ENCODE measurements at places on chromosomes 7 and 10.

- no peak for DNase-seq
Measured at GRCh38 chr10:131570716-131571307, 259.3 kb upstream of the TCERG1L start.

GRCh38 chr7:69786730-69787395, 188.6 kb downstream of the AUTS2 start:
- no peak for DNase-seq

GRCh38 chr7:30403477-30403876, 75.1 kb downstream of the NOD1 start:
- DNase-seq, result no peak

DNA sequence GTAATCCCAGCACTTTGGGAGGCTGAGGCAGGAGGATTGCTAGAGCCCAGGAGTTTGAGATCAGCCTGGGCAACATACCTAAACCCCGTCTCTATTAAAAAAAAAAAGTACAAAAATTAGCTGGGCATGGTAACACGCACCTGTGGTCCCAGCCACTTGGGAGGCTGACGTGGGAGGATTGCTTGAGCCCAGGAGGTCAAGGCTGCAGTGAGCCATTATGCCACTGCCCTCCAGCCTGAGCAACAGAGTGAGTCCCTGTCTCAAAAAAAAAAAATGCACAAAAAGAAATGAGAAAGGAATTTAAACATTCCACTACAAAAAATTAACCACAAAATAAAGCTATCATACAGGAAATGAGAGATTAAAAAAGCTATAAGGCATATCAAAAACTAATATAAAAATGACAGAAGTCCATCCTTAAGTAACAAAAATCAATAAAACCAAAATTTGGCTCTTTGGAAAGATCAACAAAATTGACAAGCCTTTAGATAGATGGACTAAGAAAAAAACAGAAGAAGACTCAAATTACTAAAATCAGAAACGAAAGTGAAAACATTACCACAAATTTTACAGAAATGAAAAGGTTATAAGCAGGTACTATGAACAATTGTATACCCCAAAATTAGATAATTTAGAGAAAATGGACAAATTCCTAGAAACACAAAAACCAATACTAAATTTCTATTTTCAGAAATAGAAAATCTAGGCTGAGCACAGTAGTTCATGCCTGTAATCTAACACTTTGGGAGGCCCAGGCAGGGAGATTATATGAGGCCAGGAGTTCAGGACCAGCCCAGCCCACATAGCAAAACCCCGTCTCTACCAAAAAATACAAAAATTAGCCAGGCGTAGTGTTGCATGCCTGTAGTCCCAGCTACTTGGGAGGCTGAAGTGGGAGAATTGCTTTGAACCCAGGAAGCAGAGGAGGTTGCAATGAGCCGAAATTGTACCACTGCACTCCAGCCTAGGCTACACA, 42.4 kb upstream of the NANOS1 start:
- no peak for DNase-seq

DNA sequence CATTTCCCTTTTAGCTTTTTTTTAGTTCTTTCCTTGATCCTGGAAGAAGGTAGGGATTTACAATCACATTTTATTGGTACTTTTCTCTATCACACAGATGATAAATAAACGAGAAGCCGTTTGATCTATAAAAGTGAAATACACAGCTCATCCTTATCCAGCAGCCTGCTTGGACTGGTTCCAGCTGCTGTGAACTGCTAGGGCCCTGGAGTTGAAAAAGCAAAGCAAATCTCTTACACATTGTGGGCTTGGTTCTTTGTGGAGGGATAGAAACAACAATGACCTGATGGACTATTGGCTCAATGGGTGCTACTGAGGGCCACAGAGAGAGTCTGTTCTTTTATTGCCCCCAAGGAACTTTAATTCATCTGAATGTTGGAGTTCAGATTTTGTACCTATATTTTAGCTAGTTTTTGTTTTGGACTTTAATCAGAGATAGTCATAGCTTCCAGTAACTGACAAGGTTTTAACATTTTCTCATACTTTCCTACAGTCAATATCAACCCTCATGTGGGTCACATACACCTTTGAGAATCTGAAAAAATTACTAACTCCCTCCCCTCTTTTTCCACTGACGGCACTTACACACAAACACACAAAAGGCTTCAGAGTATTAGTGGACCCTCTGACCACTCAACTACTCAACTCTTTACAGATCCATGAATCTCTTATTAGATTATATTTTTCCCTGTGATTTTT, 91.6 kb upstream of the CCDC6 start:
- DNase-seq, result no peak

GRCh38 chr7:126637538-126637937, 615.2 kb downstream of the GRM8 start:
- no peak for DNase-seq

DNA sequence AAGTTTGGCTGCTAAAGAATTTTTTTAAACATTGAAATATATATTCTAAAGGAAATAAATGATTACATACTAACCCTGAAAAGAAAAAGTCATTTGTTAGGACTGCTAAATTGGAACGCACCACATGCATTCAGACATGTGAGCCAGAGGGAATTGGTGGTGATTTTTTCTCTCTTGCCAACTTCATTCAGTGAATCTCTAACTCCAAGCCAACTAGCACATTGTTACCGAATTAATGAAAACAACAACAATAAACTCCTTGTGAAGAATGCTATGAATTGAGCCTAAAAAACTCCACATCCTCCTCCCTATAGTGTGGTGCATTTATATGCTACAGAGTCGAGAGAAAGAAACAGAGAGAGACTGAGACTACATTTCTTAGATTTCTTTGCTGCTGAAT, 135.5 kb upstream of the CACNA2D1 start:
- no peak for DNase-seq

GRCh38 chr10:35037104-35037503, 53.0 kb downstream of the CUL2 start:
- DNase-seq, result no peak

DNA sequence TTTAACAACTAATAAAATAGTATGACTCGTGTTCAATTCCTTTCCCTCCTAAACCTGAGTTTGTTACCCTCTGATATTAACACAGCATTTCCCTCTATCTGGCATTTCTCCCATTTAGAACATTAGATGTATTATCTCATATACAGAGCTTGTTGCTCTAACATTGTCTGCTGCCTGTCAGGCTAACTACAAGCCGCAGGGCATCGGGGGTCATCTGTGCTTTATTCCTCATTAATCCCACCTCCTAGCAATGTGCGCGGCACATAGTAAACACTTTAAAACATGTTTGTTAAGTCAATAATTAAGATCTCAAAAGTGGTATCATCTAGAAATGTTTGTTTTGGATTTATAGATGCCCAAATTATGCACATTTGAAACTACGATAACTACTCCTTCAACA, 52.9 kb upstream of the NEBL start:
- no peak for DNase-seq

- DNase-seq, result no peak
Measured at GRCh38 chr10:75836064-75836463, 404.6 kb downstream of the LRMDA start.

DNA sequence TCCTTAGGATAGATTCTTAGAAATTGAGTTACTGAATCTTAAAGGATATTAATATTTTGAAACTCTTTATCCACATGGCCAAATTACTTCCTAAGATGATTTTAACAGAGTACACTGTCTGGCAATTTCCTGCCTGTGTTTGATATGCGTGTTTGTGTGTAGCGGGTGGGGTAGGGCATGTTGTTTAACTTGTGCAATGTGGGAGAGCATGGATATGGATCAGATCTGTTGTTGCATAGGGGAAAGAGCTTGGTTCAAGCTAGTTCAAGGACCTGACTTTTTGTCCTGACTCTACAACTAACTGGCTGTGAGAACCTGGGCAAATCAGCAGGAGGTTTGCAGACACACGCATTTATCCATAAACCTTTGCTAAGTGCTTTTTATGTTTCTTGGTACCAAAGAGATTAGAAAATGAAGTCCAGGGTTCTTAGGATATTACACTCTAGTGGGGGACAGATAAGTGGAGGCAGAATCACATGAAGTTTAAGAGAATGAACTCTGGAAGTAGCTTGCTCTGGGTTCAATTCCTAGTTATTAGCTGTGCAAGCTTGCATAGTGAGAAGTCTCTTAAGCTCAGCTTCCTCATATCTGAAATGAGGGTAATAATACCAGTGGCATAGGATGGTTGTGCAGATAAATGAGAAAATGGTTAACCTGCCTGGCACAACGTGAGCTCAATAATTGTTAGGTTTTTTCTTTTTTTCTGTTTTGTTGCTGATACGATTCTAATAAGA, 96.3 kb upstream of the PRR15 start:
- no peak for DNase-seq

DNA sequence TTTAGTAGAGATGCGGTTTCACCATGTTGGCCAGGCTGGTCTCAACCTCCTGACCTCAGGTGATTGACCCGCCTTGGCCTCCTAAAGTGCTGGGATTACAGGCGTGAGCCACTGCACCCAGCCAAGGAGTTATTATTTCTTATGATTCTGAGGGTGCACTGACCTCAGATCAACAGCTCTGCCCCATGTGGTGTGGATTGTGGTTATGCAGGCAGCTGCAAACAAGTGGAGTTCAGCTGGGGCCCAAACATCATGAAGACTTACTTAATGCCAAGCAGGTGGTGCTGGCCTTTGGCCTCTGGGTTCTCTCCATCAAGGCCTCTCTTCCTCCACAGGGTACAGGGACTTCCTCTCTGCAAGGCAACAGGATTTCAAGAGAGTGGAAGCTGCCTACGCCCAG, 45.1 kb upstream of the OPTN start:
- no peak for DNase-seq

- no peak for DNase-seq
Measured at GRCh38 chr10:78902815-78903214, 166.0 kb upstream of the ZMIZ1 start.

GRCh38 chr10:92897916-92898315, 49.6 kb downstream of the EXOC6 start:
- no peak for DNase-seq

DNA sequence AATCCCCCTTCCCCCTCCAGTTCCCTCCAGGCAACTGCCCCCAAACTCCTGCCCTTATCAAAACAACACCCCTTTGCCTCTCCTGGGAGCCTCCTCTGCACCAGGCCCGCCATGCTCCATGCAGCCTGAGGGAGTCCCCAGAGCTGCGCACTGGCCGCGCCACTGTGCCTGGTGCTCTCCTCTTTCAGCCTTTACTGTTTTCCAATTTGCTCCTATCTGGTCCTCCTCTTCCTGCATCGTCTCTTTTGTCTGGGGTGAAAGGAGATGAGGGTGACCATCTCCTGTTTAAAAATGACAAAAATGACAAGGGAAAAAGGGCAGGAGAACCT, 165.8 kb upstream of the ADCY1 start:
- no peak for DNase-seq

DNA sequence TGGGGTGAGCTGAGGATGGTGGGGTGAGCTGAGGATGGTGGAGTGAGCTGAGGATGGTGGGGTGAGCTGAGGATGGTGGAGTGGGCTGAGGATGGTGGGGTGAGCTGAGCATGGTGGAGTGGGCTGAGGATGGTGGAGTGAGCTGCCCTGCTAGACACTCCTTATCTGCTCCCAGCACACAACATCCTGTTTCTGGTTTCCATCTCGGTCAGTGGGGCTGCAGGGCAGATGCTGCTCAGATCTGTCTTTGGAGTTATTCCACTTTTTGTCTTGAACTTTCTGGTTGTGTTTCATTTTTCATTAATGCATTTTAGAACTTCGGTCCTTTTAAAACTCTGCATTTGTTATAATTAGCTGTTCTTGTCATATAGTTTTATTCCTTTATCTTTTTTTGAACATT, 67.9 kb upstream of the ANTXRL start:
- no peak for DNase-seq

GRCh38 chr7:101058355-101058754, 26.9 kb upstream of the TRIM56 start:
- DNase-seq, result peak; percentile 39

- DNase-seq, result no peak
Measured at GRCh38 chr7:157656195-157656769, 319.5 kb downstream of the DNAJB6 start.

GRCh38 chr7:18505870-18506460, 10.4 kb downstream of the HDAC9 start:
- no peak for DNase-seq

GRCh38 chr7:36896956-36897590, 172.8 kb upstream of the AOAH start:
- DNase-seq, result no peak

GRCh38 chr10:123019941-123020703, 11.3 kb downstream of the ACADSB start:
- no peak for DNase-seq

DNA sequence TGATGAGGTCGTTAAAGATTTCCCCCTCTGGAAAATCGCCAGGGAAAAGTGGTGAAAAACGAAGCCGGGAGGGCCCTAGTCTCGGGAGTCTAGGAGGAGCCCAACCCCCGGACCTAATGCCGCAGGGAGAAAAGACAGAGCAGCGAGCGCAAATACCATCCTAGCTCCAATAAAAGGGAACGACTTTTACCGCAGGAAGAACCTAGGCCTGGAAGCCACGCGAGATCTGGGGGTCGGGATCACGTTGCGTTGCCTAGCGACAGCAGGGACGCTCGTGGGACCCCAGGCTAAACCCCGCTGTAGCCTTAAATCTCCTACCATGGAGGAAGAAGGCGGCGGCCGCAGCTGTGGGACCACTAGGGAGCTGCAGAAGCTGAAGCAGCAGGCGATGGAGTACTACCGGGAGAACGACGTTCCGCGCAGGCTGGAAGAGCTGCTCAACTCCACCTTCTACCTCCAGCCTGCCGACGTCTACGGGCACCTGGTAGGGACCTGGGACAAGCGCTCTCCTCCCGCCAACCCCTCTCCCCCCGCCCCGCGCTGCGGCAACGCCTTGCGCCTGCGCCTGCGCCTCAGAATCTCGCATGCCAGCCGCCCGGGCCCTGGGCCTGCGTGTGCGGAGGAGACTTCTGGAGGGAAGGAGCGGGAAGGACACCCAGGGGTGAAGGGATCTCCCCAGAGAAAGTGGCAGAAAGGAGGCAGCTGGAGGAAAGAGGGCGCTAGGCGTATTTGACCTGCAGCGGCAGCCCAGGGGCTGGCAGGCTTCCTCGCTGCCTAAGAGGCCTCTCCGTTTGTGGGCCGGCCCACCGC, at the start of gene ENO4:
Gene ENO4 (plus strand): TSS at position 252 of the 810 bp plus-strand sequence. CDS start 68 bp downstream, at position 320.
- DNase-seq, result no peak

DNA sequence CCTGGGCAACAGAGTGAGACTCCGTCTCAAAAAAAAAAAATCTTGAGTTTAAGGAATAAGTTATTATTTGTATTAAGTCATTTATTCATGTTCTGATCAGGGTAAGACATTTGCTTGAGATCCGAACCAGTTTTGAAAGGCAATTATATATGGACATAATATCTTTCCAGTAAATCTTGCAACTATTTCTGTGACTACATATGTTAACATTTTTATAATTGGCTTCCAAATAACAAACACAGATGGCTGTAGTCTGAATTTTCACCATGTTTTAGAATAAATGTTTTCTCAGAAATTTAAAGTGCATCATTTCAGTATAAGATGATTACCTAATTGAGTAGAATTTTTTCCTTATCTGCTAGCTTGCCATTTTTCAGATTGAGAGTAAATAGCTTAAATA, 21.2 kb downstream of the AKAP9 start:
- DNase-seq, result no peak

GRCh38 chr7:89200758-89201157, 405.2 kb upstream of the TEX47 start:
- DNase-seq, result no peak
